ENCODE measurements at places on chromosomes 12 and 14.

- DNase-seq = no peak
Observed at GRCh38 chr12:7009512-7009911, 8.8 kb downstream of the LPCAT3 start.

- DNase-seq = no peak
Observed at GRCh38 chr12:38869036-38869435, 36.4 kb downstream of the CPNE8 start.

DNA sequence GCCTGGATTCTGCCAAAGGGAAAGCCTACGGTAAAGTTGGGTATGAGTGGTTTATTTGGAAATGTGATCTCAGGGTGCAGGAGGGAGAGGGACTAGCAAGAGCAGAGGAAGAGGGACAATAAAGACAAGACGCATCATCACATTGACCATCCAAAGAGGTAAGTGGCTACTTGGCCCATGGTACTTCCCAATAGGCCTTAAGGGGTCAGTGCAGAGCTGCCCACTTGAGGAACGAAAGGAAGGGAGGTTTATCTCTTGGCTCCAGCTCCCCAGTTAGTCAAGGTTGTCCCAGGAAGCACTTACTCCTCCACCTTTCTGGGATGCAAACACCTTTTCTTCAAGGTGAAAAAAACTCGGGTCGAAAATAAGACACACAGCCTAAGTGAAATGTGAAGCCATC is 323.9 kb downstream of the TMEM132D start:
- DNase-seq = no peak

DNA sequence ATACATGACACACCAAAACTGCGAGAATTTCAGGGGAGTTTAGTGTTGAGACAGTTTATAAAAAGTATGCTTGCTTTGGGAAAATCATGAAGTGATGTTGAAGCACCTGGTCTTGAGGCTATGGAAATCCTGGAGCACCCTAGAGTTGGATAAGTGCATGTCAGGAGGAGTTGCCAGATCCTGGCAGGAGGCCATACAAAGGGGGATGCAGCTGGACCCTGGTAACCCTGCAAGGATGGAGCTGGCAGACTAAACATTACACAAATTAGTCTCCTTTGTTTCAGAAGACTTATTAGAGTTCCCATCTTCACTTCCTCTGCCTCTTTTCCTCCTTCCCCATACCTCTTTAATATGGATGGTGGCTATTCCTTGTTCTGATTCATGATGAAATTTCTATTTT is 907.0 kb downstream of the BCL11B start:
- no peak for DNase-seq

GRCh38 chr12:20555771-20556170 is 139.4 kb upstream of the SLCO1C1 start:
- DNase-seq = no peak

DNA sequence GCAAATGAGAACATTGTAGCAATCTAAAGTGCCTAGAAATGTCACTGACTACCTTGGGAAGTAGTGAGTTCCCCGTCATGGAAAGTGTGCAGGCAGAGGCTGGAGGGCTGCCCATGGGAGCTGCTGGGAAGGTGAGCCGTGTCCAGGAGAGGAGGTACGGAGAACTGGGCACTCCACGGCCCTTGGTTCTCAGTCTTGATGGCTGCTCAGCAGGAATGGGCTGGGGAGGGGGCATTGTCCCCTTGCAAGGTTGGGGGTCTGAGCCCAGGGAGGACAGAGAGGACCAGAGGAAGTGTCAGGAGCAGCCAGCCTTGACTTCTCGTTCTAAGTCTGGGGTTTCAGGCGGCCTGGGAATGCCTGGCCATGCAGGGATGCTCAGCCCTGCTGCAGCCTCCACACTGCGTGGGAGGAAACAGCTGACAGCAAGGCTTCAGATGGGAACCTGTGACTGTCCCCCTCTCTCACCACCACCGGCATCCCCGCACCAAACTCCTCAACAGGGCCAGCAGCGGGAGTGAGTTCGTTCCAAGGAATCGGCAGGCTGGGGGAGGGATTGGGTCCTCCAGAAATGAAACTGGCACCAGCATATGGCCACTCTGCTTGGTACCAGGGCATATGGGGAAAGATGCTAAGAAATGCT is 140.2 kb downstream of the BCL11B start:
- DNase-seq = no peak
